ENCODE measurements at places on chromosomes 12 and 14.

DNA sequence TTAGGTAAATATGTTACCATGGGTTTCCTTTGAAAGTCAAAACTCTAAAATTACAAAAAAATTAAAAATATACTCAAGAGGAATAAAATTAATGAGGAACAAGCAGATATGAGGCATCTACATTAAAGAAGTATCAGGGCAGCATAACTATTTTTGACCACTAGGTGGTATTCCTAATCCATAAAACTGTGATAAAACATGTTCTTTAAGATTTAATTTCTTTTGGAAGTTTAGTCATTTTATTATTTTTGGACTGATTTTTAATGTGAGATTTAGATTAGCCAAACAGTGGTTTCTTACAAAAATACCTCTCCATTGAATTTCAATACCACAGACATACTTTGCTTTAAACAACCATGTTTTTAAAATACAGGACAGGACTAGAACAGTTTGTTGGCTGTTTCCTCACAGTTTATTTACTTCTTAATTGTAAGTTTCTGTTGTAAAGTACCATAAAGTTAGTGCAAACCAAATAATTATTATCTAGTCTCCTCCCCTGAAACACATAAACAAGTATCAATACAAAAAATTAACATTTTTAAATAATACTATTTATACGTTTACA, 49.8 kb downstream of the NTS start:
- DNase-seq: no peak

DNA sequence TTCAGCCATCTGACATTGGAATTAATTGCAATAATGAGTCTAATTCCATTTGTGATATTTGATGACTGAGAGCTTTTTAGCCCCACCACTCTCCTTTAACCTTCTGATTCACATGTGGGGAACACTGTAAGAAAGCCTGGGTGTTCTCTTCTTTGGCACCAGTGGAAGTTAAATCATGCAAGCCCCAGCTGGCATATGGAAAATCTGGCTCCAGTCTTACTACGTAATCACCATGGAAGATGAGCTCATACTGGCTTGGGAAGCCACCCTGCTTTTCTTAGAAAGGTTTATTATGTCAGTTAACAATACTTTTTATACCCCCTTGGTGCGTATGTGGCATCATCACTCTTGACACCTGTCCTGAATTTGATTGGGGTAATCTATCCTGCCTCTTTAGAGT, 479.3 kb downstream of the SLC16A7 start:
- no peak for DNase-seq

- no peak for DNase-seq
Observed at GRCh38 chr14:96309133-96309895, 53.3 kb downstream of the BDKRB1 start.

- DNase-seq: no peak
Observed at GRCh38 chr12:2372735-2373134, 319.9 kb downstream of the CACNA1C start.

DNA sequence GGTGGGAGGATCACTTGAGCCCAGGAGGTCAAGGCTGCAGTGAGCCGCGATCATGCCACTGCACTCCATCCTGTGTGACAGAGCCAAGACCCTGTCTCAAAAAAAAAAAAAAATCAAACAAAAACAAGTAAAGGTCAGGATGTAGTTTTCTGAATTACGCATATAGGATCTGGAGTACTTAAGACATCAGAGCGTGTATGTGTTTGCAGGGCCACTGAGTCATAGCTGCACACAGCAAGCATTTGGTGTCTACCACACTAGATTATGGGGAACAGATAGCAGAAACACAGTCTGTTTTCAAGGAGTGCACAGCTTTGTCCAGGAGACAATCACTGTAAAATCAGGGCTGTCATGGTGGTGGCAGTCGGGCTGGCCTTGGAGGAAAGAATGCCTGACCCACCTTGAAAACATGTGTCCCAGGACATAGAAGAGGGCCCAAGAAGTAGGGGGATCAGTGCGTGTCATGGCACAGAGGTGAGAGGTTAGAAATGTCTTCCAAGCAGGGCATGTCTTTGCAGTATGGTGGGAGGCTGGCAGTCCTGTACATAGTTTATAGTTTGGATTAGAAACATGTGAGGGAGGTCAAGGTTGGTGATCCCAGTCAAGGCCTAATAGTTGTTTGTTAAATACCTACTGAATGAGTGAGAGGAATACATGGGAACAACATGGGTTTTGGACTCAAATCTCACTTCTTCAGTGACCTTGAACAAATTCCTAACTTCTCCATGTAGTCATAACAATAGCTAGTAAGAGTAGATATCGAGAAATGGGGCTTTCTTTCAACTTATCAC, 23.6 kb upstream of the C12orf71 start:
- no peak for DNase-seq

DNA sequence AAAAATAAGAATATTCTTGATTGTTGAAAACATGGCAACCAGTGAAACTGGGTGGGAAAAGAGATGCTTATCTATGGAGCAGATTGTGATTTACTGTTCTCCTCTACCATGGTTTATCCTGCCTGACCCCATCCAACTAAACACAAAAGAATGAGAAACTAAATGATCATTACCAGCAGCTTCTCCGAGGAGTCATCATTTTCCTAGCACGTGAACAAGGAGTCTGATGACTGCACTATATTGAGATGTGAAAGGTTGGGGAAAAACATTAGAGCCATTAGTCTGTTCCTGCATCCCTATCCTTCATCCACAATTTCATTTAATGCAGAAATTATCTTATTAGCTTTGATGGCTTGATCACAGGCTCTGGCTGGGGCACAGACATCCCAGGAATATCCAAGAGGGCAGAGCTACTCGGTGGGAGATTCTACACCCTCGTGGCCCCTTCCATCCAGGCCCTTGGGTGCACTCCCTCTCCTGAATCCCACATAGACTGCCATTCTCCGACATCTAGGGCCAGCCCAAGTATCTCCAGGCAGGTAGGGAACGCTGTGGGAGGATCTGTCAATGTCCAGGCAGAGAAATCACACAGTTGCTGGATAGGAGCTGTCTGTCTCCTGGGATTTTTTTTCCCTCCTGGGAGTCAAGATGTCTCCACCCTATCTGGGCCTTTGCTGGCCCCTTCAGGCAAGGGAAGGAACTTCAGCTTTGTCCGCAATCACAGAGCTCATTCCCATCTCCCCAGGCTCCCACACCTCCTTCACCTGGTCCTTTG, 43.3 kb upstream of the DHRS4 start:
- DNase-seq: no peak

DNA sequence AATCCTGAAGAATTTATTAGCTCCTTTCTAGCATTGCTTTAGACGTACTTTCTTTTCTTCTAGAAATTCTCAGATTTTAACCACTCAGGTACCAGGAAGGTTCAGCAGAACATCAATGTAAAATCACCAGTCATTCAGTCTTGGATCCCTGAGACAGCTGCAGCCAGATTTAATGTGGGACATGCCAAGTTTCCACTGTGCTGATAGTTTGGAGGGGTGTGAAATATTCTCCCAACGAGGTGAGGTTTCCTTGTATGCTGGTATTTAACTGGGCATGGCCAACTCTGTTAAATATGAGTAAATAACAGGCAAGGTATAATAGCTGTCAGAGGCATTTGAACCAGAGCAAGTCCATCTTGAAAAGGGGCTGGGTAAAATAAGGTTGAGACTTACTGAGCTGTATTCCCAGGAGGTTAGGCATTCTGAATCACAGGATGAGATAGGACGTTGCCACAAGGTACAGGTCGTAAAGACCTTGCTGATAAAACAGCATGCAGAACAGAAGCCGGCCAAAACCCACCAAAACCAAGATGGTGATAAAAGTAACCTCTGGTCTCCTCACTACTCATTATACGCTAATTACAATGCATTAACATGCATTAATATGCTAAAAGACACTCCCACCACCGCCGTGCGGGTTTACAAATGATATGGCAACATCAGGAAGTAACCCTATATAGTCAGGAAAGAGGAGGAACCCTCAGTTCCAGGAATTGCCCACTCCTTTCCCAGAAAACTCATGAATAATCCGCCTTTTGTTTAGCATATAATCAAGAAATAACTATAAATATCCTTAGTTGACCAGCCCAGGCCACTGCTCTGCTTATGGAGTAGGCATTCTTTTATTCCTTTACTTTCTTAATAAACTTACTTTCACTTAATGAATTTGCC, 75.2 kb upstream of the RASSF8 start:
- no peak for DNase-seq

GRCh38 chr12:12663644-12664294, 32.2 kb downstream of the GPR19 start:
- no peak for DNase-seq

- DNase-seq: no peak
Observed at GRCh38 chr14:99543985-99544384, 60.0 kb downstream of the CCDC85C start.

- DNase-seq: no peak
Observed at GRCh38 chr14:51081712-51082111, 13.2 kb downstream of the TRIM9 start.

- DNase-seq: no peak
Observed at GRCh38 chr14:94066089-94066676, 14.8 kb downstream of the DDX24 start.

GRCh38 chr12:12379831-12380730, 23.2 kb downstream of the BORCS5 start:
- DNase-seq: no peak

DNA sequence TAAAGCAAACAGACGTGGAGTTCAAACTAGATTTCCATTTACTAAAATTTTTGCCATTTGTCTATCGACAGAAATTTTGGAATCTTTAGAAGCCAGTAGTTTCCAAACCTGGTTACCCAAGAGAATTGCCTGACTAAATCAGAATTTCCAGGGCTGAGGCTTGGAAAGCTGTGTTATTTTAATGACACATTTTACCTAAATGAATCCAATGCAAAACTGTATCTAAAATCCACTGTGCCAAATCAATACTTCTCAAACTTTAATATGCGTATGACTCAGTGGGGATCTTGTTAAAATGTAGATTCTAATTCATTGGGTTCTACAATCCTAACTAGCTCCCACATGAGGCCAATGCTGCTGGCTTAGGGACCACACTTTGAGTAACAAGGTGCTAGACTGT, 35.0 kb upstream of the TC2N start:
- no peak for DNase-seq

DNA sequence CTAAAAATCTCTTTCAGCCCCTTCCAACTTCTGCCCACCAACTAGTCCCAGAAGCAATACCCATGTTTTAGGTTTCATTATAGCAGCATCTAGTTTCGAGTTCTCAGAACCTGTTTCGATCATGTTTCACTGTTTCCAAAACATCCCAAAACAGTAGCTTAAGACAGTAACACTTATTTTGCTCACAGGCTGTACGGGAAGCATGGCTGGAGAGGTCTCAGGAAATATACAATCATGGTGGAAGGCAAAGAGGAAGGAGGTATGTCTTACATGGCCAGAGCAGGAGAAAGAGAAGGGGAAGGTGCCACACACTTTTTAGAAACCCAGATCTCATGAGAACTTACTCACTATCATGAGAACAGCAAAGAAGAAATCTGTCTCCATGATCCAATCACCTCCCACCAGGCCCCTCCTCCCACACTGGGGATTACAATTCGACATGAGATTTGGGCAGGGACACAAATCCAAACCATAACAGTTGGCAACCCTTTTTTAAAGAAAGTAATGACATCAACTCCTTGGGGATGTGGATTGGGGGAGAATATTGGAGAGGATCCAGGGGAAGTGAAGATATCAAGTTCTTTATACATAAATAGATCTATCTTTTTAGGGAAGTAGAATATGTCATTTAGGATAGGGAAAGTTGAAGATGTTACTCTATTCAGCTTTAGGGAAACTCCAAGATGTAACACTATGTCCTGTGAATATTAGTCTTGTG, 269.9 kb upstream of the PLEKHG7 start:
- DNase-seq: no peak

GRCh38 chr12:93686572-93687356, 9.6 kb downstream of the CRADD start:
- no peak for DNase-seq

- DNase-seq: peak; percentile 27
Observed at GRCh38 chr14:69005432-69006148, 26.5 kb upstream of the ACTN1 start.

GRCh38 chr14:51780006-51780692, 80.3 kb upstream of the GNG2 start:
- no peak for DNase-seq

GRCh38 chr12:83046019-83046418, 359.3 kb downstream of the TMTC2 start:
- DNase-seq: no peak

DNA sequence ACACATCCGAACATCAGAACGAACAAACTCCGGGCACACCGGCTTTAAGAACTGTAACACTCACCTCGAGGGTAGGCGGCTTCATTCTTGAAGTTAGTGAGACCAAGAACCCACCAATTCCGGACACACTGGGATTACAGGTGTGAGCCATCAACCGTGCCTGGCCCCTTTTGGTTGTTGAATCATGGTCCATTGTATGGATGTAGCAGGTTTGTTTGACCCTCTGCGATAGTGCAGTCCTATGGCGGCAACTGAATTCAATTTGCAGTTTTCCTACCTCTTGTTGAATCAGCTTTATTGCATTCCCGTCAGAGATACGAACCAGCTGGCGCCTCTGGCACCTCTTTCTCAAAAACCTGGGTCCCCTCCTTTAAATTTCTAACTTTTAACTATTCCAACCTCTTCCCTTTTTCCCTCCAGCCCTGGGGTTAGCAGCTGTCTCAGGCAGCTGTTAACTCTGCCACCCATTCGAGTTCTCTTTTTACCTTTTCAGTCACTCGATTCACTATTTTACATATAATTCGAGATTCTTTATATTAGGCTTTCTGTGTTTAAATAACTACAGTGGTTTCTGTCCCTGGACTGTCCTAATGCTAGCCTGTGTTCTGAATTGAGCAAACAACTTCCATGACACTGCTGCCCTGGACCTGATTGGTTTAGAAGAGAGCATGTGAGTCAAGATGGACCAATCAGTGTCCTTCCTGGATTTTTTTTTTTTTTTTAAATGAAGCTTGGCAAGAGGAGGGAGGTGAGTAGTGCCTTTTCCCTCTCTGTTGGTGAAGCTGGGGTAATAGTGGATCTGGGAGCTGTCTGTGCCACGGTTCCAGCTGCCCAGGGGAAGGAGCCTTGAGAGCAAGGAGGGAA, 261.5 kb downstream of the PCNX1 start:
- DNase-seq: no peak

DNA sequence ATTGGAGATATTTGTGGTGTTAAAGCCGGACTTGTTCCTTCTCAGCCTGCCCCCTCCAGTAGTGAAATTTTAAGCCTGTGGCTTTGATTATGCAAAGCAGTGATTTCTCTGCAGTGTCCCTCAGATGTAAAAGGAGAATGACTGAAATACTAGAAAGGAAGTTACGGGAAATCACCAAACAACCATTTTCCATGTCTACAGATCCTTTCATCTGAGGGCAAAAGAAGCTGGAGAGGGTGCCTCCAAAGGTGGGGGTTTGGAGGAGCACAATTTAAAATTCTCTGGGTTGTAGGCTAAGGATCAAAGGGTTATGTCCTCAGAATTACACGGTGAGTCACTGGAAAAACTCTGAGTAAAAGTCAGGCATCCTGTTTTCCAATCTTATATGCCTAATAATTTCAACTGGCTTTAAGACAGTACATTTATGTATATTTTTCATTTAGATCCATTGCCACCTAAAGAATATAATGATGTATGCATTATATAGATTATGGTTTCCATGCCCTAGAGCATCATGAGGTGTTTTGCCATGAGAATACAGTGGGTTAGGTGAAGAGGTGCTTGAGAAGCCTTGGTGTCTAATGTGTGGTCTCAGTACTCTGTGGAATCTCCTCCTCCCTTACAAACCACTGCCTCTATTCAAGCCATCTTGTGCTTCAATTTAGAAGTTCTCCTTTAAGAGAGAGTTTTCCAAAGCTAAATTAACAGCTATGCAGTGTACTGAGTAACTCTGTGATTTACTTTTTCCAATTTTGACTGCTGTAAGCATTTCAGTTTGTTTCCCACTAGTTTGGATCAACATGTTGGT, 362.1 kb downstream of the RAD51B start:
- DNase-seq: no peak

Measured in skin of body (tissue), 3 donors.